Sigmoid colon (tissue), 7 donors: ENCODE measurements at places on chromosomes 3 and 15. TPM values are rescaled to one million over a fixed set of nuclear protein-coding genes. Genes with fewer than 3 reads are reported as not detected.

Gene NCKIPSD
- 22.1 TPM for total RNA-seq

DNA sequence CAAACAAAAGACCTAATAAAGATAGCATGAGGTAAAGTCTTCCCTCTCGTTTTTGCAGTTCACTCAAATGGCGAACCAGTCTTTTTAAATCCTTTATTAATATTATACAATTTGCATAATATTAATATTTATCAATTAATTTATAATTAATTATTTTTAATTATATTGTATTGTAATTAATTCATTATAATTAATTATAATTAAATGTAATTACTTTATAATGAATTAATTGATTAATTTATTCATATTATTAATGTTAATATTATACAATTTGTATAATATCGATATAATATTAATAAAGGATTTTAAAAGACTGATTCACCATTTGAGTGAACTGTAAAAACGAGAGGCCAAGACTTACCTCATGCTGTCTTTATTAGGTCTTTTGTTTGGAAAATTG lies 1045.4 kb upstream of the CADM2 start:
- no peaks in the 10 kb centered on the region for H3K27me3 ChIP-seq
- no peak overlapping the region for H3K4me3 ChIP-seq
- DNase-seq = no peak
- no peaks in the 10 kb centered on the region for H3K36me3 ChIP-seq
- no peak overlapping the region for H3K27ac ChIP-seq

Gene MST1
- total RNA-seq = 12.5 TPM

- H3K4me3 ChIP-seq = no peak overlapping the region
- H3K27ac ChIP-seq = no peak overlapping the region
- peaks cover 9% of the 10 kb centered on the region for H3K4me1 ChIP-seq
- H3K27me3 ChIP-seq = no peaks in the 10 kb centered on the region
- no peak for DNase-seq
Observed at GRCh38 chr15:101256757-101257156, 4.9 kb upstream of the CHSY1 start.

GRCh38 chr3:133717424-133717823 lies 28.8 kb upstream of the TF start:
- H3K36me3 ChIP-seq = no peaks in the 10 kb centered on the region
- H3K4me1 ChIP-seq = no peaks in the 10 kb centered on the region
- no peak overlapping the region for H3K4me3 ChIP-seq
- no peak for DNase-seq
- H3K27me3 ChIP-seq = no peaks in the 10 kb centered on the region

DNA sequence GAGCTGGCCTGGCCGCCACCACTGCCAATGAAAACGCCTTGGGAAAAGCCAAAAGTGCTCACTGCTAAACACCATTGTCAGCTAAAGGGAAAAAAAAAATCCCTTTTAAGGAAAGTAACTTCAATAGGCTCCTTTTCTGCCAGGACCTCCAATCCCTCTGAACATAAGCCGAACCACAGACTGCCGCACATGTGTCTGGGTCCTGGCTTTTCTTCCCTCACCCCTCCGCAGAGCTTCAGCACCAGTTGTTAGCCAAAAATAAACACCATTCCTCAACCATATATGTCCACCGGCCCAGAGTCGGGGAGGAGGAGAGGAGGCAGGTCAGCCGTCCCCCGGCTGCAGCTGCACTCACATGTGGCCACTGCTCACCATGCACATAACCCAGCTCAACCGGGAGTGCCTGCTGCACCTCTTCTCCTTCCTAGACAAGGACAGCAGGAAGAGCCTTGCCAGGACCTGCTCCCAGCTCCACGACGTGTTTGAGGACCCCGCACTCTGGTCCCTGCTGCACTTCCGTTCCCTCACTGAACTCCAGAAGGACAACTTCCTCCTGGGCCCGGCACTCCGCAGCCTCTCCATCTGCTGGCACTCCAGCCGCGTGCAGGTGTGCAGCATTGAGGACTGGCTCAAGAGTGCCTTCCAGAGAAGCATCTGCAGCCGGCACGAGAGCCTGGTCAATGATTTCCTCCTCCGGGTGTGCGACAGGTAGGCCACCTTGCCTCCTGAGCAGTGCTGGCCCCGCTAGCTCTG lies at the start of gene FBXL22:
Gene FBXL22 (plus strand): TSS at position 350 of the 753 bp plus-strand sequence. CDS start 6 bp downstream, at position 356.
- H3K27me3 ChIP-seq = no peaks in the 10 kb centered on the region
- H3K4me3 ChIP-seq = peak within 1 kb of the TSS; percentile 42
- DNase-seq = peak; percentile 90
- H3K4me1 ChIP-seq = peaks cover 36% of the 10 kb centered on the region
- H3K27ac ChIP-seq = peak within 1 kb of the TSS; percentile 95
- H3K36me3 ChIP-seq = no peaks in the 10 kb centered on the region

GRCh38 chr3:11648735-11649134 lies 5.0 kb upstream of the VGLL4 start:
- H3K4me1 ChIP-seq = peaks cover 14% of the 10 kb centered on the region
- no peak overlapping the region for H3K27ac ChIP-seq
- no peaks in the 10 kb centered on the region for H3K27me3 ChIP-seq
- no peak for DNase-seq

DNA sequence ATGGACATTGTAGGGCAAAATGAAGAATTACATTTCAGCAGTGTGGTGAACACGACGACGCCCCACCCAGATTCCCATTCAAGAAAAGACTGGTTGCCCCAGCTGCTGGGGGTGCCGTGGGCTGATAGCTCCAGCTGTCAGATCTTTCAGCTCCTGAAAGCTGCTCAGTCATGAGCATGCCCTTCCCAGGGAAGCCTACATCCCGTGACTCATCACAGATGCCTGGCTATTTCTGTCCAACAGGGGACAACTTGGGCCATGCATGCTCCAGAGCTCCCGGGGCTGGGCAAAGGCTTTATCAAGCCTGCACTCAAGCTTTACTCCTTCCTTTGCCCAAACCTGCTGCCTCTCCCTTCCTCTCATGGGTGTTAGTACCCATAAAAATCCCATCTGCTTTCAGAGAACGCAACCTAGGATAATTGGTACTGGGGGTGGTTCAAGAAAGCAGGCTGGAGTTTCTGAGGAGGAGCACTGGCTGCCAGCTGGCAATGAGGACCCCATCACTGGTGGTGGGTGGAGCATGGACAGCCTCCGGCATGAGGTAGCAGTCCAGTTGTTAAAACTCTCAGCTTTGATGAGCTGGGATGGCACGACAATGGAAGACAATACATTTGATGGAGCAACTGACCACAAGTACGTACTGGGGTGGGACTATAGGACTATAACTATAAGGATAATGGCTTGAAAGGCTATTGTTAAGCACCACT lies 16.4 kb upstream of the ST8SIA2 start:
- H3K4me1 ChIP-seq = no peaks in the 10 kb centered on the region
- no peak for DNase-seq
- H3K36me3 ChIP-seq = no peaks in the 10 kb centered on the region

Gene GPR171
- not detected for total RNA-seq

Gene CSNK1G1
- 24.3 TPM for total RNA-seq

Gene CDHR4
- total RNA-seq = 0.27 TPM

GRCh38 chr3:170038434-170039110 lies 777 bp downstream of the GPR160 start:
- no peak for DNase-seq
- peaks cover 17% of the 10 kb centered on the region for H3K4me1 ChIP-seq
- H3K27ac ChIP-seq = no peak overlapping the region
- H3K27me3 ChIP-seq = peaks cover 27% of the 10 kb centered on the region

Gene SI
- total RNA-seq = not detected

Gene AHSG
- not detected for total RNA-seq

Gene SLC51B
- not detected for total RNA-seq

DNA sequence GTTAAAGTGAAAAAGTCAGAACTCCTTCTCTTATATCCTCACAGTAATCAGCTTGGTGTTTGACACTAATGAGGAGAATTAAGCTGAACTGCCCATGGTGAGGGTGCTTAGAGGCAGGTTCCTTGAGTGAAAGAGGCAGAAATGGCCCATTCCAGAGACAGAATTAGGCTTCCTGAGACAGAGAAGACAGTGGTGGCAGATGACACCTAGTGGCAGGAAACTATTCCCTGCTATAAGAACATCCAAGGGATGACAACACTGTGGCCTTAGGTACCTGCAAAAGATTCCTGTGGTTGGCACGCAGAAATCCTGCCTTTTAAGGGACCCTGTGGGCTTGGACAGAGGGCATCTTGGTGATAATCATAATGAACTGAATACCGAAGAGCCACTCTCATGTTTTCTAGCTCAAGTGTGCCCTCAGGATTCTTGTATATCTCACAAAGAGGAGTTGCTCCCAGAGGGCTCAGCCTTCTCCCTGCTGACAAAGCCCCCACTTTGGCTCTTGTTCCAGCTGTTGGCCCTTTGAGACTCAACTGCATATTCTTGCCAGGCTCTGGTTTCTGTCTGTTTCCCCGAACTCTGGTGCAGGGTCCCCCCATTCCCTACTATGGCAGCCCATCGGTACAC lies 56.0 kb downstream of the KBTBD12 start:
- no peaks in the 10 kb centered on the region for H3K27me3 ChIP-seq
- no peaks in the 10 kb centered on the region for H3K36me3 ChIP-seq
- DNase-seq = no peak
- H3K27ac ChIP-seq = no peak overlapping the region
- H3K4me1 ChIP-seq = peaks cover 17% of the 10 kb centered on the region
- no peak overlapping the region for H3K4me3 ChIP-seq

Gene CCR8
- total RNA-seq = not detected

Gene PLSCR4
- total RNA-seq = 53.5 TPM

DNA sequence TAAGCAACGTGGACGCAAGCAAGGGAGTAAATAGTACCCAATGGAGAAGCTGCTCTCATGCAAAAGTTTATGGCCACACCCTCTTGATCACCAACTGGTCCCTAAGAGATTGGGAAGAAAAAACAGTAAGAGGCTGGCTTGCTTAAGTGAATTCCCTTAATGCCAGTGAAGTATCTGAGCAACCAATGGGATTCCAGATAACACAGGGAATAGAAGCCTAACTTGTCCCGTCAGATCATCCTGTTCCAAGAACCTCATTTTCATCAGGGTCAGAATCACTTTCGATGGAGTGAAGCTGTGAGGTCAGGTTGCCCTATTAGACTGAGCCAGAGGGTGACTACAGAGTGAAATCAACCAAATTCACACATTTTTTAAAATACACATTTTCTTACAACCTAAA lies 104.3 kb downstream of the CD47 start:
- peaks cover 31% of the 10 kb centered on the region for H3K4me1 ChIP-seq
- no peak for DNase-seq
- H3K4me3 ChIP-seq = no peak overlapping the region
- H3K27ac ChIP-seq = peak overlapping the region; percentile 71
- no peaks in the 10 kb centered on the region for H3K27me3 ChIP-seq

DNA sequence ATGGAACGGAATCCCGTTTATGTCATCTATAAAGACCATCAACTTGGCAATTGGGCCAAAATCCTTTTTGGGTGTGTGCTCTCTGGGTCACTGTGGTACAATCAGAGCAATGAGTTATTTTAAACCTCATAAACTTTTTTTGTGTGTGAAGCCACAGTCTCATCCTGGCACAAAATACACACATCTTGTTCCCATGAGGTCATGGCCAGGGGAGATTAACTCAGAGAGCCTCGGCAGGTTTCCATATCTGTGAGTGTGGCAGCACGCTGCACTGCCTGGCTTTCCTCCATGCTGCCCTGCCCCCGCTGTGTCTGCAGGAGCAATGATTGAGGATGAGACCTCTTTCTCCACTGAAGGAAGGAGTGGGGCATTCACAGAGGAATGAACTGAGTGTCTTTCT lies 54.0 kb upstream of the DLG1 start:
- no peak overlapping the region for H3K4me3 ChIP-seq
- peak; percentile 85 for DNase-seq
- no peaks in the 10 kb centered on the region for H3K27me3 ChIP-seq
- no peaks in the 10 kb centered on the region for H3K36me3 ChIP-seq
- H3K4me1 ChIP-seq = peaks cover 39% of the 10 kb centered on the region

DNA sequence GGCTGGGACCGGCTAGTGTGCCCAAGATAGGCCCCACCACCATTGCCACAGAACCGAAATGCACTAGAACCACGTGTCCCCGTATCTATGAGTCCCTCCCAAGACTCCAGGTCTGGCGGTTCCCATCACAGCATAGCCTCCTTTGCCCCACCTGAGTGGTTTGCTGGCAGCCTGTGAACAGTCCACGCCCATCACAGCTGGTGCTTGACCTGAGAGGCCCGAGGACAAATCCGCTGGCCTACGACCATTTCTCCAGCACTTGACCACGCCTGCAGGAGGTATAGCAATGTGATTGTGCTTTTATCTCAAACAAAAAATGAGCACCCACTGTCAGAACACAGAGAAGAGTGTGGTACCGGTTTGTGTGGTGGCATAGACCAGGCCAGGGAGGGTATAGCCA lies 736.7 kb upstream of the GBE1 start:
- H3K27ac ChIP-seq = no peak overlapping the region
- DNase-seq = no peak
- no peaks in the 10 kb centered on the region for H3K27me3 ChIP-seq
- no peaks in the 10 kb centered on the region for H3K4me1 ChIP-seq

DNA sequence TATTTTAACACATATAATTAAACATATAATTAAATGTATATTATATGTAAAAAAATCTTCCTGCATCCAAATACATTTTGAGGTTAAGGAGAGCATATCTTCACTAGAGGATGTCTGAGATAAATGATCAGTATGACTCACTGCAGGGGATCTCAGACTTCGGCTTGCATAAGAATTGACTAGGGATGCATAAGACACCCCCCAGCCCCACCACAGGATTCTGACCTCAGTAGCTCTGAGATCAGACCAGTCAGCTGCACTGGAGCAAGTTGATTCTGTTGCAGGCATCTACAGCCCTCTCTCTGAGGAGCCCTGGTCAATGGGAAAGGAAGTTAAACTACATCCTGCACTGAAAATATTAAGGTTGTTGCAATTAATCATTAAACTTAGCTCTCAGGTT lies 29.0 kb upstream of the TBC1D21 start:
- peaks cover 10% of the 10 kb centered on the region for H3K27me3 ChIP-seq
- no peak overlapping the region for H3K4me3 ChIP-seq
- no peaks in the 10 kb centered on the region for H3K36me3 ChIP-seq

Gene XCR1
- total RNA-seq = not detected

Gene EPHA3
- 19.4 TPM for total RNA-seq

GRCh38 chr3:4848176-4848825 lies 130.9 kb upstream of the BHLHE40 start:
- peaks cover 8% of the 10 kb centered on the region for H3K36me3 ChIP-seq
- no peak for DNase-seq
- H3K4me3 ChIP-seq = no peak overlapping the region
- no peak overlapping the region for H3K27ac ChIP-seq
- H3K4me1 ChIP-seq = no peaks in the 10 kb centered on the region
- H3K27me3 ChIP-seq = no peaks in the 10 kb centered on the region

DNA sequence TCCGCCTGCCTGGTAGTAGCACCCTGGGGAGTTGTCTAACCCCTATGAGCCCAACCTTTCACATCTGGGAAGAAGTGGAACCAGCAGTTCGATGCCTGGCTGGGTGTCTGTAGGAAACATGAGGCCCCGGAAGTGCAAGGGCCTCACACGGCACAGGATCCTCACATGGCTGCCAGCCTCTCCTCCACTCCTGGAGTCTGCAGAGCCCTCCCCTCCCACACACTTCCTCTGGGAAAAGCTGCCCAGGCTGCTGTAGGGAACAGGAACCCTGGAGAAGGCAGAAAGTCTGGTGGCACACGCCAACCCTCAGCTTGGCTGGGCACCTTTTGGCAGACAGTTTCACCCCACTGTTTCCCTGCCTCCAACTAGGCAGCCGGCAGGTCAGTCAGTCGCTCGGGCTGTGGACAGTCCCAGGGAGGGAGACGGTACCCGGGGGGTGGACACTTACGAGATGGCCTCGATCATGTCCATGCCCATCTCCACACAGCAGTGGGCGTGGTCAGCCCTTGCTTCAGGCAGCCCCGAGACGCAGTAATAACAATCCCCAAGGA lies 118.4 kb downstream of the ADCY5 start:
- DNase-seq = peak; percentile 81
- H3K4me1 ChIP-seq = no peaks in the 10 kb centered on the region
- H3K27ac ChIP-seq = peak overlapping the region; percentile 81
- no peaks in the 10 kb centered on the region for H3K36me3 ChIP-seq
- H3K27me3 ChIP-seq = no peaks in the 10 kb centered on the region
- no peak overlapping the region for H3K4me3 ChIP-seq
